ENCODE measurements at places on chromosomes 16 and 17.

DNA sequence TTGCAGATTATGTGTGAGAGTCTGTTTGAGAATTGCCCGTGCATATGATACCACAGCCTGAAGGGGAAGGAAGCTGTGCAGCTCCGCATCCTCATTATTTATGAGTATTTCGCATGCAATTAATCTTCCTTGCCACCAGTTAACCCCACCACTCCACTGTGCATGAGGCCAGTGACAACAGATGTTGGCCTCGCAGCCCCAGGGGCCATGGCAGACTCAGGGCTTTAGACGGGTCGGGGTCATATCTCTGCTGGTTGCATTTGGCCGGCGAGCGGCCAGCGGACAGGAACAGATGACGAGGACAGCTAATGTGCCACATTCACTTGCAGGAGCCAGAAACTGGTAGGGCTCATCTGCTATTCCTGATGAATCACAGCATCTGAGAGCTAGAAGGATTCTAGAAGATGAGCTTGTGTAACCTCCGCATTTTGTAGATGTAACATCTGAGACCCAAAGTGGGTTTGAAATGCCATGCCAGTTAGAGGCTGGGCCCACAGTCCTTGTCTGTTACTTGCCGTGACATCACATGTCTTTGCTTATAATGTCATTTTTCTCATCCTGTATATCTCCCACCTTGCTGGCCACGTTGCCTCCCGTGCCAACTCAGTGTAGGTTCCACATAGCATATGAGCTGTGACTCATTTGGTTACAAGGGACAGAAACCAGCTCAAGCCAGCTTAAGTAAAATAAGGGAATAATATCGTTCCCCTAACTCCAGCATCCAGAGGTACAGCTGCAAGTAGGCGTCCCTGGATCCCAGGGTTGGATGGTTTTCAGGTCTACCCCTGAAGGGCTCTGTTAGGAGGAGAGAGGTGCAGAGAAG lies 137.2 kb downstream of the SNX29 start:
- no peak for DNase-seq

GRCh38 chr16:28913946-28914724 lies 10.9 kb downstream of the RABEP2 start:
- DNase-seq, result no peak

DNA sequence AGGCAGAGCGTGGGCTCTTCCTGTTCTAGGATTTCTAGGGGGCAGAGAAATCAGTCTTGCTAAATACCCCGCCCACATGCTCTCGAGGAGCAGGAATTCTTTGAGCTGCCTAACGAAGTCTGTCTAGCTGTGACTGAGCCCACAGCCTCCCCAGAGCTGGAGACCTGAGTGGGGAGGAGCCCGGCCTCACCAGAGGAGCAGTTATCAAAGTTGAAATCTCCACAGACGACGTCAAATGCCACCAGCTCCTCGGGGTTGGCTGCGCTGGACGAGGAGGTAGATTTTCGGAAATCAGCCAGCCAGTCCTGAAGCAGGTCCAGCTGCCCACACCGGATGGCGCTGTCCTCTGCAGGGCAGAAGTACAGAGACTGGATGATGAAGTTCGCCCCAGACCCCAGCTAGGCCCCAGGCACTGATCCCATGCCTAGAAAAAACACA lies 53.8 kb downstream of the PRMT7 start:
- no peak for DNase-seq

DNA sequence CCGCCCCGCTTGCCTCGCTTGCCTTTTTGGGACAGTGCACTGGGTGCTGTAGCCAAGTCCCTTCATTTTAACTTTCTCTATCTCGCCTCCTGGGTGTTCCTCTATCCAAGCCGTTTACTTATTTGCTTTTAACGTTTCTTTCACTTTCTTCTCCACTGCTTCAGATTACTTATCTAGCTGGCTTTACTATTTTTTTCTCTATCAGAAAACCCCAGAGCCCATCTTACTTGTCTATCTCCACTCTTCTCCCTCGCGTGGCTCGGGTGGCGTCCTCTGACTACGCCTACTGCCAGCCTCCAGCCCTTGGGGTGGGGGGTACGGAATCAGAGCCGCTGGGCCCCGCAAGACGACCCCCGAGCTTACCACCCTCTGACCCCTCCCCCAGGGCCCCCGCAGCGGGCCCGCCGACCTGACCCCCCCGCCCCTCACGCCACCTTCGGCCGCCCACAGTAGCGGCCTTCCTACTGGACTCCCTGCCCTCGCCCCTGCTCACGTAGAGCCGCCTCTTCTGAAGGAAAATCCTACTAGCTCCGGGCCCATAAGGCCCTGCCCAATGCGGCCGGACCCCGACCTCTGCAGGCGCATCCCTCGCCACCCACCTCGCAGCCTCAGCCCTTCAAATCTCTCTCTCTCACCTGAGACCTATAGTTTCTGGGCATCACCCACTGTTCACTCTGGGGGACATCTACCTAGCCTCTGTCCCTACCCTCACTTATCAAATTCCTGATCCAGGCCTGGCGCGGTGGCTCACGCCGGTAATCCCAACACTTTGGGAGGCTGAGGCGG lies 1.0 kb upstream of the SLC12A4 start:
- no peak for DNase-seq

GRCh38 chr17:72171703-72172667 lies 51.2 kb downstream of the SOX9 start:
- DNase-seq, result no peak

GRCh38 chr17:42913981-42914617 lies 13.5 kb downstream of the G6PC1 start:
- DNase-seq, result no peak

- no peak for DNase-seq
These were observed 28.0 kb downstream of the ZCCHC14 start for GRCh38 chr16:87464691-87465300.

DNA sequence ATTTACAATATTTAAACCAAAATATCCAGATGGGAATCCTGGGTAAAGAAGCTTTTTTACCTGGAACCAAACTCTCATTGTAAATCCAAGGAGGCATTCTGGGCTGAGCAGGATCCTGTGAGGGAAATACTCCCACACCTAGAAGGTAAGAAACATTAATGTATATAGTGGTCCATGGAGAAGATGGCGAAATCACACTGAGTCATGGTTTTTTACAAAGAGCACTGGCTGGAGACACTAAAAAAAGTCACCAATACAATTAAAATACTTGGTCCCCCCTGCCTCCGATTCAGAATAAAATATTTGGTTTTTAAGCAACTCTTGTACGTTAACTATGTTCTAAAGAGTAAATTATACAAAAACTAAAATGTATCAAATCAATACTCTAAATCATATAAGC lies 32.9 kb downstream of the SYNRG start:
- DNase-seq, result no peak

GRCh38 chr17:33523577-33523981 lies 230.5 kb upstream of the ASIC2 start:
- no peak for DNase-seq

GRCh38 chr16:67936124-67936879 lies at the start of gene PSMB10:
TSS of gene PSMB10 (minus strand) at chr16:67936850. CDS start at chr16:67936749, 101 bp downstream.
- DNase-seq, result peak; percentile 42

DNA sequence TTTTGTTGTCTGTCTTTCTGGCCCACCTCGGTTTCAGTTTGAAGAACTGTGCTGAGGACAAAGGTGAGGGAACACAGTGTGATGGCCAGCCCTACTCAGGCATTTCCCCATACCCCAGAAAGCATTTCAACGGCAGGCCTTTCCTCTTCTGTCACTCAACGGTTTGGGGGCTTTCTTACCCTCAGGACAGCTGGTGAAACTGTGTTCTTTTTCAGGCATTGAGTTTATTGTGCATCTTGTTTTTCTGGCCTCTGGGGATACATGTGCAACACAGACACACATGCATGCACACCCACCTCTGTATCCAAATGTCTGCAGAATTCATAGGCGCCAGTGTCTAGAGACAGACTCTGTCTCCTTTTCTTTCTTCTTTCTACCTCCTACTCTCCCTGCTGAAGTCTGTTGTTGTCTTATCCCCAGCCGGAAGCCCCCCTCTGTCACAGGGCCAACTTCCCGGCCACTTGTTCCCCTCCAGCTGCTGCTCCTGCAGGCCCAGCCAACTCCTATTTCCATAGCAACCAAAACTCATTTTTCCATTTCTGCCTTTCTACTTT lies 17.0 kb downstream of the CHD9 start:
- no peak for DNase-seq

GRCh38 chr16:89358030-89359005 lies 132.0 kb downstream of the ANKRD11 start:
- DNase-seq, result no peak

- no peak for DNase-seq
These were observed 26.7 kb upstream of the IRX6 start for GRCh38 chr16:55297062-55297909.

DNA sequence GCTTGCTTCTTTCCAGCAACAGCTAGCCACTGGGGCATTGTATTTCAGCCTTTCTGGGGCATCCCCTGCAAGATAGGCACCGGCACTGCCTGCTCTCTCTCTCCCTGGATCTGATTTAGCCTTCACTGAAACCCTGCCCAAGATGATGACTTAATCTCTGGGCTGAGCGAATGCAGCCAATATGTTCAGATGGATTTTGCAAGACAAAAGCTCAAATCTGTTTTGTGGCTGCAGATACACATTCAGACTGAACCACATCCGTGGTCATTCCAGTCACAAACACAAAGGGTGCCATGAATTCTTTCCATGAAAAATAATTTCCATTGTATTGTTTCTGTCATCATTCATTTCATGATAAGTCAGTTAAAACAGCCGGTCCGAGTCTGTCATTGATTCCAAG lies 24.2 kb downstream of the SOST start:
- DNase-seq, result no peak

GRCh38 chr17:62705778-62706597 lies 78.5 kb downstream of the MRC2 start:
- DNase-seq, result no peak

DNA sequence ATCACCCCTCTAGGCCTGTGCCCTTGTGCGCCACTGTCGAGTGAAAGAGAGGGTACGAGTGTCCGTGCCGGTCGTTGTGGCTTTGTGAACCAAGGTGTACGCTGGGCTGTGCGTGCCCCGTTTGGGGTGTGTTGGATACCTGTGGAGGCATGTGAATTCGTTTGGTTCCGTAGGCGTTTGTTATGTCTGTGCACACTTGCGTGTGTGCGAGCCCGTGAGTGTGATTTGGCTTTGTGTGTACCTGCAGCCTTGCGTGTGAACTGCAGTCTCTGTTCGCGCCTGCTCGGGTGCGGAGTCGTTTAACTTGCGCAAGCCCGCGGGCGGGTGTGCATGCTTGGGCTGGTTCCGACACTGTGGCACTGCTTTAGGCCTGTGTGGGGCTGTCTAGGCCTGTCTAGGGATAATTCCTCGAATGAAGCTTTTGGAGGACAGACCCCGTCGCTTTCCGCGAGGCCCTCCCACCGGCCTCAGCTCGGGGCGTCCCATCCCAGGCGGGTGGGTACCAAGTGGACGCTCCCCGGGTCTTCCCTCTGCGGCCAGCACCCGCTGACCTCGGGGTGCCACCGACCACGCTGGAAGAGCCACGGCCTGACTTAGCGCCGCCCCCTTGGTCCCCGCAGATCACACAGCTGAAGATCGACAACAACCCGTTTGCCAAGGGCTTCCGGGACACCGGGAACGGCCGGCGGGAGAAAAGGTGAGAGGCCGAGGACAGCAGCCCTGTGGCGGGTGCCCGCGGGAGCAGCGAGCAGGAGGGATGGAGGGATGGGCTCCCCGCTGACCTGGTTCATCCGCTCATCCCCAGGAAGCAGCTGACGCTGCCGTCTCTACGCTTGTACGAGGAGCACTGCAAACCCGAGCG lies 4.4 kb downstream of the TBX2 start:
- no peak for DNase-seq

- DNase-seq, result no peak
These were observed 100.3 kb downstream of the ZFHX3 start for GRCh38 chr16:72947379-72948237.

- no peak for DNase-seq
These were observed 99.9 kb upstream of the CORO6 start for GRCh38 chr17:29722411-29723198.

GRCh38 chr17:17719966-17720543 lies 38.8 kb downstream of the RAI1 start:
- no peak for DNase-seq

- no peak for DNase-seq
These were observed 57.6 kb downstream of the KSR1 start for GRCh38 chr17:27513849-27514248.

DNA sequence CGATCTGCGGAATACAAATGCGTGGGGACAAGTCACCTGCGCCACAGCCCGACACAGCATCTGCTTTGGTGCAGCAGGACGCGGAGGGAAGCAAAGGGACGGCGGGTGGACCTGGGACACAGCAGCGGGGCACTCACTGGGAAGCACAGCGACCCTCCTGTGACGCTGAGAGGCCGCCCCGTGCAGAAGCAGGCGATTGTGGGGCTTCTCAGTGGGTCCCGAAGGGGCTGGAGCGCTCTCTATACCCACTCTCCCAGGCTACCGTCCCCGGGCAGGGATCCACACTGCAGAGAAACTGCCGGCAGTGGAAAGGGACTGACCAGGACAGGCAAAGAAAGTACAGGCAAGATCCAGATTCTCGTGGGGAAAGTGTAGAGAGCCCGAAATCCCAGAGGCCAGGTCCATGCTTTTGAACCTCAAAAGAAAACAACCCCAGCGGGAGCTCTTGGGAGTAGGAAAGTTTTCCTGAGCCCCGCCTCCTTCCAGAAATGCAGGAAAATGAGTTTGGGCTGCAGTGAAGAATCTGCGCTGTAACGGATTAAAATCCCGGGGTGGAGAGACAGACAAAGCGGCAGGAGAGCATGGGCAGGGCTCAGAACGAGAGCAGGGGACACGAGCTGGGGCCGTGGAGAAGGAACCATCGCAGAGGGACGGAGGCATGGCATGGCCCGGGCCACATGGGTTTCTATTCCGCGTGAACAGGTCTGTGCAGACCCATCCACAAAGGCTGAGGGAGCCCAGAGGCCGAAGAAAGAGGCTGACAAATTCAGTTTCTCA lies 12.7 kb downstream of the COX4I1 start:
- no peak for DNase-seq

DNA sequence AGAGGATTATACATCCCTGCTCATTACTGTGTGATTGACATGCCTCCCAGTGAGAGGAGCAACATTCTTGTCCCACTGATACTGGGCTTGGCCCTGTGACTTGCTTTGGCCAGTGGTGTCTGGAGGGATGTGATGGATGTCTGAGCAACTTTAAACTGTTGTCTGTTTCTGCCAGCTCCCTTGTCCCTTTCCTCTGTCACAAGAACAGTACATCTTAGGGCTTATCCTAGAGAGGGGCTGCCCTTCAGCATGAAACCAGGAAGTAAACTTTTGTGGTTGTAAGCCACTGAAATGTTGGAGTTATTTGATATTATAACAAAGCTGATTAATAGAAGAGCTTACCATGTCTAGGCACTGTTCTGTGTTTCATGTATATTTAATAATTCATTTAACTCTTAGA lies 82.9 kb upstream of the GPRC5B start:
- DNase-seq, result no peak

DNA sequence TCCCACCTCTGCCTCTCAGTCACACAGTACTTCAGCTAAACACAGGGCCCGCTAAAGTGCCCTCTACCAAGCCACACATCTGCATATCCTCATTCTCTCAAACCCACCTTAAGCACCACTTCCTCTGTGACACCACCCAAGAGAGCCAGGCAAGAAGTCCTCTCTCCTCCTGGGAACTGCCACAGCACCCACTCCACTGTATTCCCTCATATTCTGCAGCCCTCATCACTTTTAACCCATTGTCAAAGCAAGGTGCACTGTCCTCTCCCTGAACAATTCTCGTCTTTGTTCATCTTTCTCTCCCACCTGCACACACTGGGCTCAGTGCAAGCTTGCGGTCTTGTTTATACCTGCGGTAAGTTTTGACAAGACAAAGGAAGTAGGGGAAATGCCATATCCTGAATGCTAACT lies 13.6 kb downstream of the CHD9 start:
- DNase-seq, result no peak

- DNase-seq, result no peak
These were observed 104.5 kb downstream of the CPPED1 start for GRCh38 chr16:12699161-12699560.
